ENCODE measurements at places on chromosomes 2 and 18.

- no peak for DNase-seq
These were observed 90.6 kb downstream of the VRK2 start for GRCh38 chr2:58137221-58137620.

- DNase-seq, result no peak
These were observed 97.1 kb downstream of the EPB41L5 start for GRCh38 chr2:120110062-120110362.

DNA sequence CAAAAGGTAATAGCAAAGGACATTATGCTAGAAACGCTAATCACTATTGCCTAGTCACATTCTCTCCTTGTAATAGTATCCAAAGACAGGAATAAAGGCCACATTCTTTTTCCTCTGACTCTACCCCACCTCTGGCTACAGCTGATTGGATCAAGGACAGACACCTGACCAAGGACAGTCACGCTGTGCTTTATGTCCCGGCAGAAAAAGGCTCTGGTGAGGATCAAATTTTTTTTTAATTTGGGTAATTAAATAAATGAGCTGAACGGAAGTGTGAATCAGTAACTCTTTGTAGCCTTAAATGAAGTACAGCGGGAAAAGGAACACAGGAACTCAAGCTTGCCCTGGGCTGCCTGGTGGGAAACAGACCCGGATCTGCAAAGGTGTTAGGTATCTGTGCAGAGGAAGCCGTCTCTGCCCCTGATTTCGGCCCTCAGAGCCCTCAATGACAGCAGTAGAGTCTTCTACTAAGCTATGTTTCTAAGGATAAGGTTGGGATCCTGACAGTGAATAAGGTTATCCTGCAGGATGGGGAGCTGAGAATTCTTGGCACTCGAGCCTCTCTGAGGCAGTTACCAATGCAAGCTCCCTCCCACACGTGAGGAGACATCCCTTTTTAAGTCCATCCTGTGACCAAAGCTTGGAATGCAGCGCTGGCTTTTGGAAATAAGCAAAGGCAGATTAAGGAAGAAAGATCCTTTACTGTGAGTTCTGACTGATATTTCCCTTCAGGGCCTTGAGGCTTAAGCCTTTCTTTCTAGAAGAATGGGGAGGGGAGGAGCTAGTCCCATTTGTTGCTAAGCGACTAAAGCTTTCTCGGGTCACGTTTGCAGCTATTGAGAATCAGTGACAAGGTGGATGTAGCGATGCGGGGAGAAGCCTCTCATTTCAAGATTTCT lies 37.8 kb upstream of the IKZF2 start:
- DNase-seq, result no peak

GRCh38 chr2:181223234-181223633 lies 234.0 kb upstream of the ITGA4 start:
- DNase-seq, result no peak

DNA sequence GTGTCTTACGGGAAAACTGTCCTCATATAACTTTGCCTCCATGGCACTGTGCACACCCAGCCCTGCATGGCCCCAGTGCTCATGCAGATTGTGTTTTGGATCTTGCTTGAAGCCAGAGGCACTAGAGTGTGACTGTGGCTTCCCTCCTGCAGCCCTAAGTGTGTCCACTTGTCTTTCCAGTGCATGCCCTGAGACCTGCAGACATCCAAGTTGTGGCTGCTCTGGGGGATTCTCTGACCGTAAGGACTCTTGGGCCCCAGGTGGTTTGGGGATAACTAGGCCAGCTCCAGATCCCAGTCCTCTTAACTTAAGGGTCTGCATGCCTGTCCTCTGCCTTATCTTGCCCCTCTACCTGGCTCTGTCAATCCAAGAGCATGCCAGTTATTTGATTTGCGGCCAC lies 96.6 kb downstream of the PLB1 start:
- no peak for DNase-seq

GRCh38 chr2:82344670-82345069 lies 2040.1 kb upstream of the LRRTM1 start:
- DNase-seq, result no peak

DNA sequence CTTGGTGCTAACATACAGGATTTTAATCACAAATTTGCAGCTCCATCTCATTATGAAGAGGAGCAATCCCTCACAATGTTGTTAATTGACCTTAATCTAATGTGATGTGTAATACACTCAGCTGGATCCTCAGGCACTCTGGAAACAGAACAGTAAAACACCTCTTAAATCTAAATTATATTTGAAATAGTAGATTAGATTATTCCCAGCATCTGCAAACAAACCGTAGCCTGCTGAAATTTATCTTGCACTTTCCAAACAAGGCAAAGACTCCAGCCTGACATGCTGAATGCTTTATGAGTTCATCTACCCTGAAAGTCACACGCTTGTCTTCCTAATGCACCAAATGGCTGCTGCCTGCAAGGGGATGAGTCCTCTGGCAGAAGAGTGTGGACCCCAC lies 402.3 kb upstream of the GYPC start:
- no peak for DNase-seq

GRCh38 chr2:45707661-45708060 lies 56.2 kb downstream of the PRKCE start:
- no peak for DNase-seq

GRCh38 chr2:70385966-70386595 lies 84.2 kb upstream of the FAM136A start:
- DNase-seq, result no peak
